ENCODE measurements at places on chromosomes 4 and X. TPM values are rescaled to one million over a fixed set of nuclear protein-coding genes. Genes with fewer than 3 reads are reported as not detected.

DNA sequence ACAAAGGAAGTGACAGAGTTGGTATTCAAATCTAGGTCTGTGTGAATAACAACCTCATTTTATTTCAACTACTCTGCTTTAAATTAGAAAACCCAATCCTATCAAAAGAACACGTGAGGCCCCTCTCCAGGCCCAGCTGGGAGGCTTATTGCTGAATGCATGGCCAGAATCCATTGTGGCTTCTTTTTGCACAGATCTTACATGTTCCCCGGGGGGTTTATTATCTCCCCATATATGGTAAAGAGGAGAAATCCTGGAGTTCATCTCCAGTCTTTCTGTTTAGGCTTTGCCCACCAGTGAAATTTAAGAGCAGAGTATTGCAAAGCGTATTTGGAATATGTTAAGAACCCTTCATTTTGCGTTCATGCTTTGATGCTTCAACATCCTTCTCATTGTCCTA is 655.6 kb downstream of the IL1RAPL1 start:
- no peak for DNase-seq

- no peak for DNase-seq
Measured at GRCh38 chrX:23799469-23800065, 16.6 kb downstream of the SAT1 start.

Gene SNX25
- 13.2 TPM for total RNA-seq

DNA sequence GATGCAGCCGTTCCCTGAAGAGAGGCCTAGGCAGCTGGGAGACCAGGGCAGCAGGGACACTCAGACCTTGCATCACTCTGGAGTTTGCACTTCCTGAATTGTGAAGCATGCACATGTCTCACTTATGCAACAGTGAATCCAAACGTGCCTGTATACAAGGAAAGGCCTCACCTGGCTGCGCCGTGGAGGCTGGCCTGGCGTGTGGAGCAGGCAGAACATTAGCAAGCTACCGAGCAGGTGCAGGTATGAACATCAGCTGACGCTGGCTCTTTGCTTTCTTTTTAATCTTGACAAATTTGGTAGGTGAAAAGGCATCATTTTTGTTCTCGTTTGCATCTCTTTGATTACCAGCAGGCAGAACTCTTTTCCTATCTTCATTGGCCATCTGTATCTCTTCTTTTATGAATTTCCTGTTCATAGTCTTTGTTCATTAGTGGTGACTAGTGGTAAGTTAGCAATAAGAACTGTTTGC is 37.1 kb upstream of the IRAK1 start:
- no peak for DNase-seq

DNA sequence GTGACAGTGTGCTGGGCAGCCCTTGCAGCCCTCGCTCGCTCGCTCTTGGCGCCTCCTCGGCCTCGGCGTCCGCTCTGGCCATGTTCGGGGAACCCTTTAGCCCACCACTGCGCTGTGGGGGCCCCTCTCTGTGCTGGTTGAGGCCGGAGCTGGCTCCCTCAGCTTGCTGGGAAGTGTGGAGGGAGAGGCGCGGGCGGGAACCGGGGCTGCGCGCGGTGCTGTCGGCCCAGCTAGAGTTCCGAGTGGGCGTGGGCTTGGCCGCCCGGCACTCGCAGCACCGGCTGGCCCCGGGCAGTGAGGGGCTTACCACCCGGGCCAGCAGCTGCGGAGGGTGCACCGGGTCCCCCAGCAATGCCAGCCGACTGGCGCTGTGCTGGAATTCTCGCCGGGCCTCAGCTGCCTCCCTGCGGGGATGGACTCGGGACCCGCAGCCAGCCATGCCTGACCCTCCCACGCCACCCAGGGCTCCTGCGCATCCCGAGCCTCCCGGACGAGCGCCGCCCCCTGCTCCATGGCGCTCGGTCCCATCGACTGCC is 770.1 kb upstream of the GALNTL6 start:
- no peak for DNase-seq
